Stimulated activated CD4-positive, alpha-beta T cell treated with anti-CD3 and anti-CD28 coated beads, Interleukin-1b, Interleukin-23, amount 100 ng/mL, for 1 hour (primary cell): ENCODE measurements at places on chromosomes 4 and X.

DNA sequence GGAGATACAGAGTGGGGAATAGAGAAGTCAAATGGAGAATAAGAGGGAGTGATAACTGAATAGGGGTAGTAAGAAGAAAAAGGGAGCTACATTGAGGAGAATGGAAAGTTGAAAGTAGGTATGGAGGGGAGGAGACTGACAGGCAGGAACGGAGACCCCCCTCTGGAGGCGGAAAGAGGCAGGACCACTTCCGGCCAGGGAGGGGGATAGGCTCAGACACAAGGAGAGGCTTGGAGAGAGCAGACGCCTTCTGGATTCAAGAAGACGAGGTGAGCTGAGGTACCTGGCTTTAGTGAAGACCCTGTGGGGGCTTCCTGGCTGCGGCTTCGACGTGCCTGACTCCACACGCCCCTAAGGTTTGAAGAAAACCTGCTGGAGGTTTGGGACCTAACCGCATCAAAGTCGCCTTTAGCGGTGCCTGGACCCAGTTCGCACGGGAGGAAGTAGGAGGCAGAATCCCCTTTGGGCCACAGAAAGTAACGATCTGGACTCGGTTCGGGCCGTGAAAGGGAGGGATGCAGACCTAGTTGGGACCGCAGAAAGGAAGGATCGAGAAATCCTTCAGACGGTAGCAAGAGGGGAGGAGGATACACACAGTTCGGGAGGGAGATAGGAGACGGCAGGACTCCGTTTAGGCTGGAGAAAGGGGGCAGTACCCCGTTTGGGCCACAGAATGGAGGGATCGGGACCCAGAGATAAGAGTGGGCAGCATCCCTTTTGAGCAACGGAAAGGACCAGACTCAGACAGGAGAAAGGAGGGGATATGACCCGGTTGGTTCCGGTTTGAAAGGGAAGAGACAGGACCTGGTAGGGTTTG, at the start of gene TRO:
TRO (plus strand) TSS at position 215 of the 817 bp plus-strand sequence. CDS start 1,423 bp downstream, outside the sequence.
- DNase-seq: no peak

GRCh38 chrX:155333544-155334100, 792 bp downstream of the CLIC2 start:
- no peak for DNase-seq

DNA sequence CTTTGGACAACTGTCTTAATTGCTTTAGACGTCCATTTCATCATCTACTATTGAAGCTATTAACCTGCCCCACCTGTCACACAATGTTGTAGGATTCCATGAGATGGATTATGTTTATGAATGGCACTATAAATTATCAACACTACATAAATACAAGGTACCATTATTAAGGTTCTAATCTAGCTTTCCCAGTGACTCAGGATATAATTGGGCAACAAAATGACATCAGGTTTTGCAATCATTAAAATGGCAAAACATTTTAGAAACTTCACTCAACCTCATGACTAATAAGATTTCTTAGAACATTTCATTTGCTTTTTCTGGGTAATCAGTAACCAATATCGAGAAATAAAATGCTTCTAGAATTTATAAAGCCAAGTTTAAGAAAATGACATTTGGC, 9.2 kb downstream of the HOPX start:
- DNase-seq: no peak

GRCh38 chrX:70013466-70014381, 36.0 kb downstream of the AWAT2 start:
- no peak for DNase-seq

GRCh38 chrX:29561417-29561816, 653.9 kb upstream of the MAGEB2 start:
- no peak for DNase-seq

DNA sequence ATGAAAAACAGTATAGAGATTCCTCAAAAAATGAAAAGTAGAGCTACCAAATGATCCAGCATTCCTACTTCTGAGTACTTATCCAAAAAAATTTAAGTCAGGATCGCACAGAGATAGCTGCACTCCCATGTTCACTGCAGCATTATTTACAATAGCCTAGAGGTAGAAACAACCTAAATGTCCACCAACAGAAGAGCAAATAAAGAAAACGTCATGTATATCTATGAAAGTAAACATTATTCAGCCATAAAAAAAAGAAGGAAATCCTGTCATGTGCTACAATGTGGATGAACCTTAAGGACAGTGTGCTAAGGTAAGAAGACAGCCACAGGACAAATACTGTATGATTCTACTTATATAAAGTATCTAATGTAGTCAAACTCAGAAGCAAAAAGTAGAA, 12.4 kb downstream of the THOC2 start:
- DNase-seq: no peak

- no peak for DNase-seq
Measured at GRCh38 chr4:120680647-120681228, 241.8 kb downstream of the PRDM5 start.

GRCh38 chrX:12013211-12013618, 125.1 kb upstream of the FRMPD4 start:
- no peak for DNase-seq

DNA sequence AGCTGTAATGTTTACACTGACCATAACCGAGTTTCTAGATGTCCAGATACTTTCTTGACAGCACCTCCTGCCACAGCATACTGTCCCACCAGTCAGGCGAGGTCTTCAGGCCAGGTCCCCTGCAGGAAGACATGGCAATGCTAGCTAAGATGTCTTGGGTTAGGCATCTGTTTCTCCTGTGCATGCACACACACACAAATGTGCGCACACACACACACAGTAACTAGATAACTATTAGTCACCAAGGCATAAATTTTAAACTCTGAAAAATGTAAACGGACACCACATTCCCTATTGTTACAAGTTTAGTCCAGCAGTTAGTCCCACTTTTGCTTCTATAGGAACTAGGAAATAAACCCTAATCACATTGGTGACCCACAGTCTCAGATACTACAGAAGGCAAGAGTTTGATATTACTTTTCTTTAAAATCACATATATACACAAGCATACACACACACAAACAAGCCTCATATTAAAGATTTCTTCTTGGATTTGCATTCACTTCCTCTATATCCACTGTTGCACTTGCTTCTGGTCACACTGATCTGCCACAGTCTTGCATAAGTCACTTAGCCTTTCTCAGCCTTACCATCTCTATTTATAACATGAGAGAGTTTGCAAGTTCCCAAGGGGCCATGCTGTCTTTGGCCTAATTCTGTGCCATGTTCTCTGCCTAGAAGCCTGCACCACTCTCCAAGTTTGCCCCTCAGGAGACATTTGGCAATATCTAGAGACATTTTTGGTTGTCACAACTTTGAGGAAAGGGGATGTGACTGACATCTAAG, 32.2 kb downstream of the IL21 start:
- DNase-seq: no peak

DNA sequence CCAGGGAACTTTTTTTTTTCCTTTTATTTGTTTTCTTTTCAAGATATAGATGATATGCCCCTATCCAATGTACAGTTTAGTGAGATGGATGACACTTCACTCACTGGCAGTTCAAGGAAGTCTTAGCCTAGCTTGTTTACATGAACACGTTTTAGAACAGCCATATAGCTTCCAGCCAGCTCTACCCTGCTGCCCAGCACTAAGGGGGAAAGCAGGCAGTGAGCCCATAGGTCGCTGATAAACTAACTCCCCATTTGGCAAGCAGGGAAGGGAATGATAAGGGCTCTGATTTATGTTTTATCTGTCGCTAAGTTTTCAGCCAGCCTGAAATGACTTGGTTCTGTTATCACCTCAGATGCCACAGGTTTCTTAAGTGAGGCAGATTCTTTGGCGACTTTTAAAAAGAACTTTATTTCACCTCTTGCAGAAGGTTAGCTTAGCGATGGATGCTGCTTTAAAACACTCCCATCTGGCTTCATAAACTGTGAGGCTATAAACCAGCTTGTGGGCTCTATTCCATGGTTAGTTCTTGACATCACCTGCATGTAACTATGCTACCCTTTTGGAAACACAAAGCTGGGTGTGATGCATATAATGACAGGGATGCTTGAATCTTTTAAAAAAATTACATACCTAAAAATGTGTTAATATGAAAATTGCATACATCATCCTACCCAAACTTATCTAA, 348.4 kb downstream of the FBXO8 start:
- no peak for DNase-seq

DNA sequence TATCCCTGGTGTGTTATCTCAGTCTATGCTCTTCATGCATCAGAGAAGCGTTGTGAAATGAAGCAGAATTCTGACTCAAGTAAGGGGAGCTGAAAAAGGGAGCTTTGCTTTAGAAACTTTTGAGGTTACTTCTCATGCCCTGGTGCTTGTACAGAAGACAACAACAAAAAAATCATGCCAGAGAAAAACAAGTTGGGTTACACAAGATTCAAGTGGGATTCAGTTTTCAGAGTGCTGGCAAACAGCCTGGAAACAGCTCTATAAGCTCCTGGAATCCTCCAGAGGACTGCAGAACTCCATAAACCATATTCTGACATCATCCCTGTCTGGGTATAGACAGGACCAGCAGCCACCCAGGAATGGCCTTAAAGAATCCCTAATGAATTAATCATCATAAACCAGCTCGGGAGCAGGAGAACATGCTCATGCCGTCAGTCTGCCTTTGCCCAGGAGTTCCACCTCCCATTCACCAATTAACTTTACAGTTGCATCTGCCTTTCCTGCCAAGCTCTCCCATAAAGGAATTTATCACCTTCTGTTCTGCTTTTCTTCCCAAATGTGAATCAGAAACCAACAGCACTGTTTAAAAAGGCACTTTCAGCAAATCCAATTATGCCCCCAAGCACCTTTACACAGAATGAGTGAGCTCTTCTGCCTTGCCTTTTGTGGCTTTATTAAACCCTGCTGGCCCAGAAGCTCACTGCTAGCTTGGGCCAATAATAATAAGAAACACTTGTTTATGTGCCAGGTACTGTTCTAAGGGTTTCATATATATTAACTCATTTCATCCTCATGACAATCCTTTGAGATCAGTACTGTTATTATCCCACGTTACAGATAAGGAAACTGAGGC, 54.5 kb upstream of the FBXW7 start:
- DNase-seq: no peak

GRCh38 chr4:68316193-68316969, 33.5 kb downstream of the YTHDC1 start:
- DNase-seq: no peak

DNA sequence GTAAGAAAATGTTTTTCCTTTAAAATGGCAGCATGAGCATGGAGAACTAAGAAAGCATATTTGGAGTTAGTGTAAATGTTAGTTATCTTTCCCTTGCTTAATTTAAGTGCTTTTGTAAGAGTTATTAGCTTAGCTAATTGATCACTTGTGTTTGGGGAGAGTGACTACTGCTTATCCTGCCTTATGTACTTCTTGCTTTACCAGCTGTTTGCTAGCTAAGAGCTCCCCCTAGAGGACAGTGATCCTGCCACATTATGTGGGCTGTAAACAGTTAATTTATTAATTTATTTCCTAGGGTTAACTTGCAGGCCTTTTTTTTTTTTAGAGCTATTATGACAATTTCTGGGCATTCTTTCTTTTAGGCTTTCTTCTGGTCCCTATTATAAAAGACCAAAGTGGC, 435.8 kb downstream of the MAGEB5 start:
- DNase-seq: no peak

DNA sequence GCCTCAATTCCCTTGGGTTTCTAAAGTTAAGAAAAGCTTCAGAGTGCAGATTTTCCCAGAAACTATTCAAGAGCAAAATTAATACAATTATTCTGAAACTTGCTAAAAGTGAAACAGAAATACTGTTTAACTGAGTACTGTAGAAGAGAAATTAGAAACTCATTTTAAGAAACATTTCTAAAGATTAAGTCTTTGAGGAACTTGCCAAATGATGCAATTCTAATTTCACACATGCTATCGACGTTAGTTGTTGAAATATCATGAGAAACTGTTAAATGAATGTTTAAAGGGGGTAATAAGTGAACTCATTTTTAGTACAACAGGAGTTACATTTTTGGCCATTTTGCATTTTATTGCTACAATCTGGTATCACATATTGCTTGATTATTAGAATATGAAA, 125.3 kb upstream of the MAOA start:
- DNase-seq: no peak

DNA sequence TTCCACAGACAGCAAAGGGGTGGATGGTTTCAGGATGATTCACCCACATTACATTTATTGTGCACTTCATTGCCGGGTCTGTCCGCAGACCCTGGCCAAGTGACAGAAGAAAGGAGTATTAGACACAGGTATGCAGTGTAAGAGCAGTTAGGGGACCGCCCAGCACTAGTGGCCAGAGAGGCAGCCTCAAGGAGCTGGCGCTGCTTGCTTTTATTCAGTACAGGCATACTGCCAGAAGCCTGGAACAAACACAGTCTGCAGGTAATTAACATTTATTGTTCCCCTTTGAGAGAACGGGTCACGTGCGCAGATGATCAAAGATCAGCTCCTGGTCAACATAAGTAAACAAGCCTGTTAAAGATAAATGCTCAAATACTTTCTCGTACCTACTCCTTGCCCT, 1639.0 kb upstream of the IGFBP7 start:
- no peak for DNase-seq

GRCh38 chr4:24164797-24165196, 274.9 kb upstream of the PPARGC1A start:
- DNase-seq: no peak

- DNase-seq: no peak
Measured at GRCh38 chr4:56084851-56085250, 136.1 kb downstream of the CEP135 start.

- DNase-seq: no peak
Measured at GRCh38 chr4:184143770-184144564, 73.7 kb downstream of the ENPP6 start.

- no peak for DNase-seq
Measured at GRCh38 chrX:123121241-123121640, 62.8 kb upstream of the GRIA3 start.

GRCh38 chrX:68698942-68699341, 51.5 kb downstream of the STARD8 start:
- no peak for DNase-seq
